ENCODE measurements at places on chromosomes 4 and X.

DNA sequence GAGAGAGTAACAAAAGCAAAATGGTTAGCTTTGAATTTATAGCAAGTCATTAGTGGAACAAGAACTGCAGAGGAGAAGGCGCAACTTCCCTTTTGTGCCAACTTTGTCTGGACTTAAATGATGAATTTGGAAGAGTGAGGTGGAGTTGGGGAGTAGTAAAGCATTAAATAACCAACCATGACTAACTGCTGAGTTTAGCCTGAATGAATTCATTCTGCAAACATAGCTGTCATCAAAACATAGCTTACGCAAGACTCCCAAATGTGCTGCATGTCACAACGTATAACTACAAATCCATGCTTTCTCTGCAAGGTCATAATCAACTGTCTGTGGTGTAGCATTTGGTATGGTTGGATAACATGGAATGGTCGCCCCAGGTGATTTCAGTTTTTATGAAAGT, 75.9 kb upstream of the RPL34 start:
- no peak for DNase-seq

DNA sequence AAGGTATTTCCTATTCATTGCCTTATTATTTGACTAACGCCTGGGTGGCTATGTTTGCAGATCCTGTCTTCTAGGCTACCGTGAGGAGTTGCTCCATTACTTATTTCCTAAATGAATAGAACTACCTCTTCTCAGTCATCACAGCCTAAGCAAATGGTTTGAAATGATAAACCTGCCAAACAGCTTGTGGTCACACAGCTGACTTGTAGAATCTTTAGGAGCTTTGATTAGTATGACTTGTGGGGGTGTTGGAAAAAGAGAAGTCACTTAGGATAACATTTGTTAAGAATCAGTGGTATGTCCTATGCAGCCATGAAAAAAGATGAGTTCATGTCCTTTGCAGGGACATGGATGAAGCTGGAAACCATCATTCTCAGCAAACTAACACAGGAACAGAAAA, 169.3 kb downstream of the PPARGC1A start:
- DNase-seq: no peak

DNA sequence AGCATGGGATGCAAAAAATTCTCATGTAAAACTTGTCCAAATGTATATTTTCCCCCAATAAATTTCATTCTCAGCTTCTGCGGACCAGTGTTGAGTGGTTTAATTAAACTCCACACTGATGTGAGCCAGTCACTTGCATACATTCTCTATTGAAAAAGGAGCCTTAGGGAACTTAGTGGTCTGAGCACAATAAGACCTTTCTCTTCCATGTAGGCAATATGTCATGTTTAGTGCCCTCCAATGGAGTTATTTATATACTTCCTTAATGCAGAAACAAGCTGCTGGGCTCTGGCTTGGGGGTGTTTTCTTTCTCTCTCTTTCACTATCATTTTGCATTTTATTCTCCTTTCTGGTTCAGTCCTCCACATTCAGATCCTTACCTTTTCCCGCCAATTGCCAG, 196.9 kb downstream of the ANAPC10 start:
- no peak for DNase-seq

- no peak for DNase-seq
Observed at GRCh38 chr4:13989501-13989900, 362.0 kb upstream of the BOD1L1 start.

DNA sequence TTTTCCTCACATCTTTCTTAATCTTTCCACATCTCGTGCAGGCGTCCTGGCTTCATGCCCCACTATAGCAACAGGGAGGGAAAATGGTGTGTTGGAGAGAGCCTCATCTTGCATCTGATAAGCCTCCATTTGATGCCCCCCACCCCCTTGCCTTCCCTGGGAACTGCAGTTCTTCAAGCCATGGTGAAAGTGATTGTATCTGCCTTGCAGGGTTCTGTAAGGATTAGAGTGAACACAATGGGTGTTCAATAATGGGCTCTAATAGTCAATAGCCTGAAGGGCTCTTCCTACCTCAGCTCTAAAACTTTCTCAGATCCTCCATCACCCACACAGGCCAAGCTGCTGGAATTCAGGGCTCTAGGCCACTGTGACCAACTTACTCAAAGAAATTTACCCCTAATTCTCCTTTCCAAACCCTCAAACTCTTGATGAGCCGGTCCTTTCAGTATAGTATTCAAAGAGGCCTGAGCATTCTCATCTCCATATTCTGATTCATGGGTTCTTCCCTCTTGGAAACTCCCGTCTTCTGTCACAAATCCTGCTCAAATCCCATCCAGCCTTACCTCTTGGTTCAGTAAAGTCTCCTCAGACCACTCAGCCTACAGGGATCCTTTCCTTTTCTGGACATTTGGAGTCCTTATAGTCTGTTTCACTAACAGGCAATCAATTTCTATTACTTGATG, 128.3 kb upstream of the TRIM2 start:
- no peak for DNase-seq

- DNase-seq: no peak
Observed at GRCh38 chr4:6345096-6345830, 75.6 kb downstream of the WFS1 start.

DNA sequence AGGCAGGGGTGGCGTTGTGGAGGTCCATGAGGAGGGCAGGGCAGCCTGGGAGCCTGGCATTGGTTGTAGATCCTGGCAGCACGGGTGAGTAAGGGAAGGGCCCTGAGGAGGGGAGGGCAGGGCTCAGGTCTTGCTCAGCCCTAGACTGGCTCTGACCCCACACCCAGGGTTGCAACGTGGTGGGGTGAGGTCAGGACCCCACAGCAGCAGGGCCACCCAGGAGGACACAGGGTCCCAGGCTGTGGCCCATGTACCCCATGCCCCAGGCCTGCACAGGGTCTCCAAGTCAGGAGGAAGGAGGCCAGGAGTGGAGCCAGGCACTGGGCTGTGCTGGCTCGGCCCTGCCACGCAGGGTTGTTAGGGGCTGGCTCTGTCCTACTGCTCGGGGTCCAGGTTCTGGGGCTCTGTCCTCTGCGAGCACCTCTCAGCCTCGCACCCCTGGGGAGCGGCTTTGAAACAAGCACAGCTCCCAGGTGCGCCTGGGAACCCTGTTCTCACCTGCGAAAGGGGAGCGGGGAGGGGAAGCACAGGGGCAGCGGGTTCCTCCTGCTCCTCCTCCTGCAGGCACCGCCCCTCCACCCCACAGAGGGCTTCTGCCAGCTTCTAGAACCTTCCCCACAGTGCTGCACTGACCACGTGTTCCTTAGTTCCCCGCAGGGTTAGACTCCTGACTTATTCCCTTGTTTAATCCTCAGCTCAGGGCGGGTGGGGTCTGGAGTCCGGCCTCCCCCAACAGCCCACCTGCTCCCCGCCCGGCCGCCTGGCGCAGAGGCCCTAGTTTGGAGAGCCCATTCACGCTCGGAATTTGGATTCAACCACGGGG, 20.4 kb downstream of the MSANTD1 start:
- no peak for DNase-seq

- DNase-seq: no peak
Observed at GRCh38 chrX:21176921-21177571, 197.2 kb upstream of the CNKSR2 start.

- DNase-seq: no peak
Observed at GRCh38 chrX:132704769-132705168, 215.9 kb upstream of the MBNL3 start.

All from iPS DF 6.9 (cell line).